ENCODE measurements at places on chromosomes 1 and 21.

GRCh38 chr1:108961752-108962486 lies 1.4 kb downstream of the CLCC1 start:
- no peak for DNase-seq

- no peak for DNase-seq
Observed at GRCh38 chr1:37149296-37149695, 115.0 kb upstream of the GRIK3 start.

DNA sequence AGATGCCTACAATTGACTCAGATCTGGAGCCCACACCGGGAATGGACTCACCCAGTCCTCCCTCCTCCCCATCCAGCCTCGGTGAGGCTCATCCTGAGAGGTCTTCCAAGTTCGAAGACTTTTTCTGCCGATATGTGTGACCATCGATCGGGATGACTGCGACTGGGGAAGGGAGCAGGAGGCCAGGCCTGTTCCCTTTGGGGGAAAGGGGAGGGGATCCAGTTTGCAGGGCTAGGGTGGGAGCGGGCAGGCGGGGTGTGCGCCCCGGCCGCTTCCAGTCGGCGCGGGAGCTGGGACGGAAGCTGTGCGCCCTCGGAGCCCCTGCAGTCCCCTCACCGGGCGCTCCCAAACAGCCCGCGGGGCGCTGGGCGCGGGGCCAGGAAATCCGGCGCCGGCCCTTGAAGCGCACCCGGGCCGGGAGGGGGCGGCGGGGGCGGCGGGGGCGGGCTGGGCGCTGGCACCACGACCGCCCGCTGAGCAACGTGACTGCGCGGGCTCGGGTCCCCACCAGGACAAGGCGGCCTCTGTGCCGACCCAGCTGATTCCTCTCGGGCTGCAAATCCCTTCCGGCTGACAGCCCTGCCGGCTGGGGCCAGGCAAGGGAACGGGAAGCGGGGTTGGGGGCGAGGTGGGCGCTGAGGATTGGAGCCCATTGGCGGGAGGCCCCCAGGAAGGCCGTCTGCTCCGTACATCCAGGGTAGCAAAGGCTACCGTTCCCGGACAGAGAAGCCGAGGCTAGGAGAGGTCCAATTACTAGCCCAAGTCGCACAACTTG lies 103.9 kb downstream of the EBNA1BP2 start:
- DNase-seq: no peak

DNA sequence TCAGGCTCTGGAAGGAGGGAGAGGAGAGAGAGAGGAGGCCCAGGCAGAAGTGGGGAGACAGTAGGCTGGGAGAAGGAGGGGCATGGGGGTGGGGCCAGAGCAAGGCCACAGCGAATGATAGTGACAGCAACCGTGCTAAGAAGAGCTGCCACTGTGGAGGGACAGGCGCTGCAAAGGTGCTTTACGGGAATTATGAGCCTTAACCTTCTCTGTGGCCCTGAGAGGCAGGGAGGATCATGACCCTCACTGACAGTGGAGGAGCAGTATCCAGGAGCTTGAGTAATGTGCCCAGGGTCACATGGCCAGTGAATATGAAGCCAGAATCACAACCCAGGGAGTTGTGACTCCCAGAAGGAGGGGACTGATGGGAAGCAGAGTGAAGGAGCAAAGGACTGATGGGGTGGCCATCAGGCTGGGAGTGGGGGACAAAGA lies 53.4 kb upstream of the RPL11 start:
- DNase-seq: no peak

GRCh38 chr1:65363484-65363883 lies 54.1 kb downstream of the DNAJC6 start:
- DNase-seq: no peak

GRCh38 chr21:32172106-32172505 lies 106.7 kb downstream of the MIS18A start:
- no peak for DNase-seq

- no peak for DNase-seq
Observed at GRCh38 chr1:39752703-39753102, 14.0 kb downstream of the PPIE start.

DNA sequence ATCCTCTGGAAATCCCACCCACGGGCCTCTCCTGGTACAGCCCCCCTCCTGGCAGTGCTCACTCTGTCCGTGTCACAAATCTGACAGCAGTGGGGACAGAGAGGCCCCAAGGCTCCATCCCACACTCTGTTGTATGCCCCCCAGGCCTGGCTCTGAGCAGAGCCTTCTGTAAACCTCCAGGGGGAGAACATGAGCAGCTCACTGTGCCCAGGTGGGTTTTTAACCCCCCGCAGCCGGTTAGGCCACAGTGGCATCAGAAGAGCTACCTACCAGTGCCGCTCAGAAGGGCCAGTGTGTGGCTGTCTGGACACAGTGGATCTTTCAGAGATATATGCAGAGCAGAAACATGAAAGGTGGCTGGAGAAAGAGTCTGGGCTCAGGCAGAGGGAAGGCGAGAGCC lies 12.0 kb upstream of the GPR153 start:
- DNase-seq: no peak

GRCh38 chr1:84164567-84165021 lies 20.5 kb downstream of the PRKACB start:
- DNase-seq: no peak

- no peak for DNase-seq
Observed at GRCh38 chr1:37294529-37294928, 179.9 kb upstream of the ZC3H12A start.

- DNase-seq: no peak
Observed at GRCh38 chr1:42735056-42735455, 5.0 kb downstream of the CLDN19 start.

DNA sequence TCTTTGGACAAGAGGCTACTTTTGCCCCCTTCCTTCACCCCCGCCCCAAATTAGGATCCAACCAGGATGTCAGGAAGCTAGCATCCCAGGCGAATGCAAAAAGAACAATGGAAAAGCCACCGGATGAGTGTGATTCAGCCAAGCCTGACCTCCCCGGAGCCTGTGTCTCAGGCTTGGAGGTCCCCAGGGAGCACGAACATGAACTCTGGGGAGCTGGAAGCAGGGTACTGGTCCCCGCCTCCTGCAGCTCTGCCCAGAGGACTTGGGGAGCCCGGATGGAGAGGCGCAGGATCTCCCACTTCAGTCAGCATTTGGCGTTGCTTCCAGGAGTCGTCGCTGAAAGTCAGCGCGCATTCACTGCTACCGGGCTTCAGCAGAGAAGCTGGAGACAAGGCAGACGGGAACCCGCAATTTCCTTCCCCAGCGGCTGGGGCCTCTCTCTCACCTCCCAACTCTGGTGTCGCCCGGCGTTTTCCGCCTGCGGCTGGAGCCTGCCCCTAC lies 1.8 kb upstream of the TBX15 start:
- no peak for DNase-seq

- no peak for DNase-seq
Observed at GRCh38 chr1:117565076-117565556, 40.7 kb upstream of the TENT5C start.

- no peak for DNase-seq
Observed at GRCh38 chr1:209403921-209404320, 179.6 kb upstream of the CAMK1G start.

- no peak for DNase-seq
Observed at GRCh38 chr1:115142616-115143015, 53.3 kb upstream of the TSPAN2 start.

DNA sequence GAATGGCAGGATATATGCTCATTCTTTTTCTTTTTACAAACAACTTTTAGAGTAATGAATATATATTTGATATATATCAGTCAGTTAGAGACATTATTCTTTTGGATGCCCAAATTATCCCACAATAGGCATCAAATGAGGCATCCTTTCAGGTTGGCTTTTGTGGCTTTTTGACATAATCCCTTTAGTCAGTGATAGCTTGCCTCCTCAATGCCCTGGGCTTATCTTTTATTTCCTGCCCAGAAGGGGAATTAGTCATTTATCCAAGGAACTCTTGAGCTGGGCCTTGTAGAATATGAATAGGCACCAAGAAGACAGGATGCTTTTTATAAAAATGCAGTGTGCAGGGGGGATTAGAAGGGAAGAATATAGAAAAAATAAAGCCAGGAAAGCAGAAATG lies 22.2 kb downstream of the EPHX4 start:
- DNase-seq: no peak

DNA sequence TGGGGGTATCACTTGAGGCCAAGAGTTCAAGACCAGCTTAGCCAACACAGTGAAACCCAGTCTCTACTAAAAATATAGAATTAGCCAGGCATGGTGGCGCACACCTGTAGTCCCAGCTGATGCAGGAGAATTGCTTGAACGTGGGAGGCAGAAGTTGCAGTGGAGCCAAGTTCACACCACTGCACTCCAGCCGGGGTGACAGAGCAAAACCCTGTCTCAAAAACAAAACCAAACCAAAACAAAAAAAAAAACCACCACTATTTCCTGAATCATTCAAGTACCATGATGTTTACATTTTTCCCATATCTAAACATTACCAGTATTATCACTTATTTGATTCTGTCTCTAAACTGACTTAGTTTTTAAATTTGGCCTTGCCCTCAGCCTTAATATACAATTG lies 29.5 kb downstream of the TUT4 start:
- DNase-seq: no peak

- no peak for DNase-seq
Observed at GRCh38 chr21:36478207-36478701, 1.7 kb downstream of the CLDN14 start.

GRCh38 chr1:63721531-63722189 lies 52.2 kb upstream of the ROR1 start:
- DNase-seq: no peak

DNA sequence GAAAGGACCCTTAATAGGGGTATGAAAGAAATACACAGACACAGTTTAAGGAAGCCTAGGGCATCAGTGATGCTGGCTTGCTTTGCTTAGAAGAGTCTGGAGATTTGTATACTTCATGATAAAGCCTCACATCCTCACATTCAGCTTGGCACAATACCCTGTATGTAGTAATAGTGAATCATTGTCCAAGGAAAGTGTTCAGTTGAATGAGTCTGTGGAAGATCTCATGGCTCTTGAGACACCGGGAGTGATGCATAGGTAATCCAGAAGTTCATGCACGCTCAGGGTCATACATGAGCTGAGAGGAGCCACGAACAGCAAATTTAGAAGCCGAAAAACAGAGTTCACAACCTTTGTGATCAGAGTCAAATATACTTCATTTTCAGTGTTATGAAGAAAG lies 537.2 kb upstream of the TMPRSS15 start:
- no peak for DNase-seq

DNA sequence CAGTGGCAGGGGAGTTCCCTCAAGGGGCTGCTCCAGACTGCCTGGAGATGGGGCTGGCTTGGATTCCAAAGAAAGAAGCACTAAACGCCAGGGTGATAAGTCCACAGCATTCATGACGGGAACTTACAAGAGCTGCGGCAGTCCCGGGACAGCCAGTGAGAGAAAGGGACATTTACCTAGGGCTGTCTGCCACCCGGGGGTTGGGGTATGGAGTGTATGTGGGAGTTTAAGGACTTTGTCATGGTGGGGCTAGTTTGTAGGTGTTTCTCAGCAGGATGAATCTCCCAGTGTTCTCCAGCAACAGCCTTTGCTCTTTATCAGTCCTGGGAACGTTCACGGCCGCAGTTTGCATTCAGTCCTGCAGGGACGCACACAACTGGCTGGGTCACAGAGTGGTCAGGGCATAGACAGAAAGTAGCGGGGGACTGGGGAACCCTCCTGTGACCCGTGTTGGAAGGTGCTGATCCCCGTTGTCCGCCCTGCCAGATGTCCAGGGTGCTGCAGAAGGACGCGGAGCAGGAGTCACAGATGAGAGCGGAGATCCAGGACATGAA lies 41.4 kb upstream of the HMGN1 start:
- DNase-seq: no peak

DNA sequence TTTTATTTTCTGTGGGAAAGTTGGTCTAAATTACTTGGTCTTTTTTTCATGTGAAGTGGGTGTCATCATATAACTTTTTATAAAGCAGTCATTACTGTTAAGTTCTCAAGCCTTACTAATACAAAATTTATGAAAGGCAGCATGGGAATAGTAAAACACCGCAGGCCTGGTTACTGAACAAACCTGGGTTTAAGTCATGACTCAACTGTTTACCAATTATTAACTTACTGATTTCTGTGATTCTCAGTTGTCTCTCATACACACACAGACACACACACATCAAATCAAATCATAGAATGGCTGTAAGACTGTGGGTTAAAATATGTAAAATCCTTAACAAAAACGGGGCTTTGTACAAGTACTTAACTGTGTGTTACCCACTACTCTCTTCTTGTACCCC lies 14.6 kb downstream of the MAEL start:
- DNase-seq: no peak

DNA sequence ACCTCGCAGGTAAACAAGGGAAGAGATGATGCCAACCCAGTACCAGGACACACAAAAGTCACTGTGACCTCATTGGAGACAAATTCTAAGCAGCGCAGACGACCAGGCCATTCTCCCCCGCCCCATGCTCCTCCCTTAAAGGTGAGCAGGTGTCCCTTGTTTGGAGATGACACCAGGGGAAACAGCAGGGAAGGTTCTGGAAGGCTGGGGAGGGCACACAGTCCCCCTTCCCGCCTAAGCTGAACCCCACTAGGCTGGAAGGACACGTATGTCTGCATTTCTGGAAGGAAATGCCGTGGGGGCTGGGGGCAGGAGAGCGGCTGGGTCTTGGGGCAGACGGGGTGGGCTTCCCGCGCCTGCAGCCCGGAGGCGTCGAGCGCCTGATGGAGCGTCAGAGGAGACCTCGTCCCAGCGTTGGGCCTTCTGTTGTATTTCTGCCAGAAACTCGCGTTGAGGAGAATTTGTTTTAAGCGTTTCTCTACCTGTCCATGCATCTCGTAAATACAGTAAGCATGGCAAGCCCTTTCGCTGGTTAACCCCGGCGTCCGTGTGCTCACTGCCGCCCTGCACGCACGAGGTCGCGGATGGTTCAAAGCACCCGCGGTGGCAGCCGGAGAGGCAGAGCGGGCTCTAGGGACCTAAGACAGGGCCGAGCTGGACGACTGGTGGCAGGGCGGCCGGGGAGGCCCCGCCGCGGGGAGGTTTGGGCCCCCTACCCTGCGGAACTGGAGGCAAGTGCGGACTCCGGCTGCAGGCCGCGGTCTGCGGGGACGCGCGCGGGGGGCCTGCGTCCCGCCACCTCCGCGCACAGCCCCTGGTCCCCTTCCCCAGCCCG lies 1.2 kb upstream of the LHX4 start:
- DNase-seq: no peak

- no peak for DNase-seq
Observed at GRCh38 chr21:45108808-45109781, 34.7 kb downstream of the ADARB1 start.

DNA sequence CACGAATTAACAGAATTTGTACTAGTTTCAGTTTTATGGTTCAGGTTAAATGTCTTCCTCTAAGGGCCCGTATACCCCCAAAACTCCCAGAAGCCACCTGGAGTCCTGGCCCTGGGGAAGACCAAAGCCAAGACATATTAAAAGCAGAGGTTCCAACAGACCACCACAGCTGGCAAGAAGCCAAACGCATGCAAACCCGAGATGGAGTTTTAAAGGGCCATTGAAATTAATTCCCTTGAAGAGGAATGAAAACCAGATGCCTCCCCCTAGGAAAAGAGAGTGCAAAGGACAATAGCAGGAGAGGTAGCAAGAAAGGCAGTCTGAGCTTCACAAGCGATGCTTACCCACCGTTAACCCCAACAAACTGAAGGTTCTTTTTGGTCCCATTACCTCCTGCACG lies 48.1 kb downstream of the KANK4 start:
- no peak for DNase-seq

- DNase-seq: no peak
Observed at GRCh38 chr1:15371610-15372545, 37.8 kb upstream of the EFHD2 start.

Data from stimulated activated CD4-positive, alpha-beta T cell treated with anti-CD3 and anti-CD28 coated beads, Interleukin-1b, Interleukin-23, amount 100 ng/mL, for 1 hour (primary cell).